ENCODE measurements at places on chromosomes 1 and 21. TPM values are rescaled to one million over a fixed set of nuclear protein-coding genes. Genes with fewer than 3 reads are reported as not detected.

- no peak for DNase-seq
Measured at GRCh38 chr1:53270107-53270506, 31.8 kb upstream of the MAGOH start.

The RYR2 gene
- total RNA-seq = 1.1 TPM

- no peak for DNase-seq
Measured at GRCh38 chr1:113453771-113454083, 63.4 kb downstream of the MAGI3 start.

GRCh38 chr1:225467193-225468020 is 39.6 kb upstream of the LBR start:
- DNase-seq = peak; percentile 9

DNA sequence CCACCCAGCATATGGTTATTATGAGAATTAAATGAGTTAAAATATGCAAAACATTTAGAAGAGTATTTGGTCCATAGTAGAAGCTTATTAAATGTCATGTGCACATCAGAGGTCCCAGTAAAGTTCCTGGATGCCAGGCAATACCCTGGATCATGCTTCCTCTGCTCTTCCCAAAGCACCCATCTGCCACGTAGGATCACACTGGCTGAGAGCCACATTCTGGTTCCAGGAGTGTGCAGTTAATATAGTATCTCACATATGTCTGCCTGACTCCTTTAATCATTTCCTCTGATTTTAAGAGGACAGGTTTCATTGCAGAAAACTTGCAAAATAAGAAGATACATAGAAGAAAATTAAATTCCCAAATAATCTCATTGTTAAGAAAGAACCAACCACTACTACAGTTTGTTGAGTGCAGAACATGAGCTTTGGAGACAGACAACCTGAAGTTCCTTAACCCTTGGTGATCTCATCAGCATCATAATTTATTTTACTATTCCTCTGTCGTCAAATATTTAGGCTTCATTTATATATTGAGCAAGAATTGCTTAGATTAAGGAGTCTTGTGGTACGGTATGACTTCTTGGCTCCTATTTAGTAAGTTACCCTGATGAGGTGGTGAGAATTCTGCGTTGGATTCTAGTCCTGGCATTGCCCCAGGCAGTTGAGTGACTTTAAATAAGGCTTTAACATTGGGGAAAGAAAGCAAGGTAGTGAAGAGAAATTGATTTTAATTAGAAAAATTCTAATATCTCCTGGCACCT is 12.3 kb downstream of the SGIP1 start:
- DNase-seq = no peak

The SELP gene
- total RNA-seq = 1.4 TPM

DNA sequence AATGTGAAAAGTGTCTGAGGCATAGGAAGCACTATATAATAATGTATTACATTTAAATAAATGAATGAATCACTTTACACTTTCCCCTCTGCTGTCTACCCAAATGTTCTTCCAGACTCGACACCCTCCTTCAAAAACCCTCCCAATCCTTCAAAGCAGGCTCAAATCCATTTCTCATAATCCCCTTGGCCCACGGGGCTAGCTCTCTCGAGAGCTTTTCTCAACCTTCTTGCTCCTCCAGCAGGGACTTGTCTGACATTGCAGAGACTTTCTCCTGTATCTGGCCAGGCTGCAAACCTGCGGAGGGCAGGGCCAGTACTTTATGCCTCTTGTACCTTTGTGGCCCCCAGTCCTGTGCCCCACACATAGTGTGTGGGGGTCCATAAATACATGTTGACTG is 14.1 kb upstream of the CNTN2 start:
- no peak for DNase-seq

The VWA5B1 gene
- 0.39 TPM for total RNA-seq

GRCh38 chr1:48775831-48776392 is 779 bp downstream of the BEND5 start:
- no peak for DNase-seq

The CCDC190 gene
- total RNA-seq = 0.49 TPM

DNA sequence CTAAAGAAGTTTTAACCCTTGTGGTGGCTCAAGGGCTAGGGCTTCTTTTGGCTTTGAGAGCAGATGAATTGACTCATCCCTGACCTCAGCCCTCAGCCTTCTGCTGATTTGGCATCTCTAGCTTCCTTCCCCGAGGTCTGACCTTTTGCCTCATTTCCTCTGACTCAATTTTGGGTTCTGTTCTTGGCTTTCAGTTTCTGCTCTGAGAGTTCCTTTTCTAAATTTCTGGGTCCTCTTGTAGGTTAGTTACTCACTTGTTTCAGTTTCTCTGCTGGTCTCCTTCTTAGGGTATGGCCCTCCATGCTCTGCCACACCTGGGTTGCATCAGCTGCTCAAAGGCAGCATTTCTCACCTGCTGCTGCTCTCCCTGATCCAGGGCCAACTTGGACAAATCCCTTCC is 19.4 kb downstream of the PDE4B start:
- DNase-seq = no peak

The TSPEAR gene
- total RNA-seq = 4.1 TPM

The CD52 gene
- total RNA-seq = 2.8 TPM

The MFAP2 gene
- total RNA-seq = 38.3 TPM

GRCh38 chr1:27007909-27008582 is 4.6 kb downstream of the TENT5B start:
- DNase-seq = no peak

All from skin of body (tissue), 3 donors.